ENCODE measurements at places on chromosomes 16 and 17. TPM values are rescaled to one million over a fixed set of nuclear protein-coding genes. Genes with fewer than 3 reads are reported as not detected.

The KRTAP9-2 gene
- total RNA-seq, result not detected

The ACSM5 gene
- total RNA-seq, result 0.40 TPM

The ANKRD40CL gene
- total RNA-seq, result not detected

The KCNJ18 gene
- total RNA-seq, result not detected

The PRSS22 gene
- not detected for total RNA-seq

The CDH15 gene
- total RNA-seq, result 0.27 TPM

The INCA1 gene
- 1.8 TPM for total RNA-seq

The CLEC3A gene
- not detected for total RNA-seq

The CCDC200 gene
- total RNA-seq, result not detected

The HAS3 gene
- total RNA-seq, result 0.38 TPM

The SCNN1G gene
- not detected for total RNA-seq

The KRT33B gene
- total RNA-seq, result not detected

The RRAD gene
- total RNA-seq, result 245 TPM

The HOXB7 gene
- total RNA-seq, result 0.22 TPM

The MEIOB gene
- not detected for total RNA-seq

The TBC1D3G gene
- total RNA-seq, result not detected

The OR1E2 gene
- not detected for total RNA-seq

The SMPD3 gene
- not detected for total RNA-seq

The ORC6 gene
- 3.0 TPM for total RNA-seq

The CNTROB gene
- total RNA-seq, result 12.0 TPM

The FOXN1 gene
- total RNA-seq, result not detected

The HLF gene
- 9.8 TPM for total RNA-seq

The KCNH4 gene
- not detected for total RNA-seq

The BPTF gene
- 72.9 TPM for total RNA-seq

The SPN gene
- 3.1 TPM for total RNA-seq

The KRTAP9-8 gene
- total RNA-seq, result not detected

The SPATA32 gene
- not detected for total RNA-seq

The GNG13 gene
- total RNA-seq, result not detected

The CDYL2 gene
- total RNA-seq, result 6.0 TPM

The PPP1R27 gene
- 0.32 TPM for total RNA-seq

The AIPL1 gene
- total RNA-seq, result not detected

The EPOP gene
- total RNA-seq, result 2.3 TPM

The C17orf100 gene
- total RNA-seq, result 0.48 TPM

The CBX2 gene
- 3.5 TPM for total RNA-seq

The ELMO3 gene
- 0.92 TPM for total RNA-seq

The MYH4 gene
- not detected for total RNA-seq

The CCL16 gene
- total RNA-seq, result not detected

The HOXB8 gene
- total RNA-seq, result not detected

The SHISA9 gene
- 0.27 TPM for total RNA-seq

The TBC1D3K gene
- not detected for total RNA-seq

The CDH5 gene
- total RNA-seq, result 51.9 TPM

The CCL2 gene
- 42.3 TPM for total RNA-seq

The HSD17B2 gene
- not detected for total RNA-seq

The FADS6 gene
- total RNA-seq, result not detected

The ZNF287 gene
- 15.5 TPM for total RNA-seq

The KRT17 gene
- not detected for total RNA-seq

The TP53I13 gene
- 31.9 TPM for total RNA-seq

The TBC1D3C gene
- not detected for total RNA-seq

The KRT14 gene
- not detected for total RNA-seq

The LRRC75A gene
- 1.4 TPM for total RNA-seq

The KRTAP1-5 gene
- not detected for total RNA-seq

The LGALS9 gene
- total RNA-seq, result 20.1 TPM

The CRYBA1 gene
- total RNA-seq, result not detected

The SOX9 gene
- 24.0 TPM for total RNA-seq

The KCNH6 gene
- not detected for total RNA-seq

The VTN gene
- total RNA-seq, result 48.2 TPM

The CCL4 gene
- 0.81 TPM for total RNA-seq
